Hindlimb muscle (tissue), 1 donor: ENCODE measurements at places on chromosomes 13 and 19.

GRCh38 chr19:5251096-5252065 is 89.2 kb downstream of the PTPRS start:
- DNase-seq = no peak

GRCh38 chr13:97310809-97311436 is 88.8 kb downstream of the MBNL2 start:
- DNase-seq = no peak

DNA sequence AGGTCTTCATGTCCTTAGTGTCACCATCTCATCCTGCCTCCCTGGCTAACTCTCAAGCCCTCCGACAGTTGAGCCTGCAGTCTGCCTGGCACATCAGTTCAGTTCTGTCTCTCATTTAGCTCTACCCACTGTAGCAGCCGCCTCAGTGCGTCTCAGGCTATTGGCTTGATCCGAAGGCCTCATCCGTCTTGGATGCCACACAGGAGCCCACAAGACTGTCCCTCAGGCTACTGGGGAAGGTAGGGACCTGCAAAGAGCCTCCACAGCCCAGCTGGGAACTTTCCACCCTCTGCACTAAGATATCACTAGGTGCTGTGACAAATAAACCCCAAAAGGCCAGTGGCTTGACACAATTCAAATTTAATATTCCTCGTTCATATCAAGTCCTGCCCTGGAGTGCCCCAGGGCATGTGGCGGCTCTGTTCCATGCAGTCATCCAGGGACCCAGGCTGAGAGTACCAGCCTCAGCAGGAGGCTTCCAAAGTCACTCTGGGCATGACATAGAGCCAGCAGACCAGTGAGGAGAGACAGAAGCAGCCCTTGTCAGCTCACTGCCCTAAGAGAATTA is 5.7 kb downstream of the VSTM2B start:
- DNase-seq = no peak

GRCh38 chr13:39836038-39836437 is 180.6 kb downstream of the COG6 start:
- DNase-seq = no peak

DNA sequence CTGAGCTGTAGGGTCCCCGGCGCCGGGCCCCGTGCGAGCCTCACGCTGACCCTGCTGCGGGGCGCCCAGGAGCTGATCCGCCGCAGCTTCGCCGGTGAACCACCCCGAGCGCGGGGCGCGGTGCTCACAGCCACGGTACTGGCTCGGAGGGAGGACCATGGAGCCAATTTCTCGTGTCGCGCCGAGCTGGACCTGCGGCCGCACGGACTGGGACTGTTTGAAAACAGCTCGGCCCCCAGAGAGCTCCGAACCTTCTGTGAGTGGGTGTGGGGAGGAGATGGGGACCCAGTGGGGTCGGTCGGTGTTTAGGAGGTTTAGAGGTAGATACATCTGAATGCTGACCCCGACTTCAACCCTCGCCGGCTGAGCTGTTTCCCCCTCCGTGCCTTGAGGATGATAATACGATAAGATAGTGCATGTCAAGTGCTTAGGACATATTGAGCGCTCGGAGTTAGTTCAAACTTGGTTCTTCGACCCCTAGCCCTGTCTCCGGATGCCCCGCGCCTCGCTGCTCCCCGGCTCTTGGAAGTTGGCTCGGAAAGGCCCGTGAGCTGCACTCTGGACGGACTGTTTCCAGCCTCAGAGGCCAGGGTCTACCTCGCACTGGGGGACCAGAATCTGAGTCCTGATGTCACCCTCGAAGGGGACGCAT is 1.9 kb downstream of the ICAM5 start:
- DNase-seq = no peak

- DNase-seq = no peak
These were observed 59.2 kb downstream of the STK24 start for GRCh38 chr13:98517576-98518310.

DNA sequence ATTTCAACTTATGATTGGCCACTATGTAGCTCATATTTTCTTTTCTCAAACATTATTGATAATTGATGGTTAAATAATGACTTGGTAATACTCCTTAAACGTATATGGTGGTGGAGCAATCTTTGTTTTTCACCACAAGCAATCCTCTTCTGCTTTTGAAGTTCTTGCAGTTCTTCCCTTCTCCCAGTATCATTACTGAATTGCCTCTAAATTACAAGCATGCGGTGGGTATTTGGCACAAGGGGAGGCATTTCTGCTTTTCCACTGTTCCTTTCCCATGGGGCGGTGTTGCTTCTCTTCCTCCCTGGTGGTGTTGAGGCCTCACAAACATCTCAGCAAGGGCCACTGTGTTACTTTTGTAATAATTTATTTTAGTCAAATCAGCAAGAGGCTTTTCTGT is 234.4 kb upstream of the RXFP2 start:
- DNase-seq = no peak

DNA sequence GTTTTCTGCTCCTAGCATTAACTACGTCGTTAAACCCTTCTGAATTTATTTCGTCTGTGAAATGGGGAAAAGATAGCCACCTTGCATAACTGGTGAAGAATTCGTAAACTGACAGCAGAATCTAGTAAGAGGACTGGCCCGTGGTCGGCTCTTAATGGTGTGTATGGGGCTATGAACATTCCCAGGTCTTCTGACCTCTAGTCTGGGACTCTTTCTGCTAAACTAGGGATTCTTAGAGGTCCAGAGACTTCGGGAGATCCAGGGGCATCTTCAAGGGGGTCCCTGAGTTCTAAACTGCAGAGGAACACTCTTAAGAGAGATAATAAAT is 231.1 kb upstream of the SERP2 start:
- no peak for DNase-seq

GRCh38 chr19:47991191-47991808 is 670 bp downstream of the BSPH1 start:
- no peak for DNase-seq

DNA sequence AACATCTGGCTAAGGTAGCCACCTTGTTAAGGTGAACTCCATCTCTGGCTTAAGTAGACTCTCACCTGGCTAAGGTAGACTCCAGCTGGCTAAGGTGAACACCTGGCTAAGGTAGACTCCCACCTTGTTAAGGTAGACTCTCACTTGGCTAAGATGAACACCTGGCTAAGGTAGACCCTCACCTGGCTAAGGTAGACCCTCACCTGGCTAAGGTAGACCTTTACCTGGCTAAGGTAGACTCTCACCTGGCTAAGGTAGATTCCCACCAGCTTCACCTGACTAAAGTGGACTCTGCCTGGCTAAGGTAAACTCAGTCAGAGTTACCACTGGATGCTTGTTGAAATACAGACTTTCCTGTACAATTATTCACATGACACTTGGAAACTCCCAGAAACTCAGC is 23.6 kb downstream of the PIN1 start:
- DNase-seq = no peak

GRCh38 chr13:32629313-32629712 is 43.1 kb downstream of the PDS5B start:
- no peak for DNase-seq

DNA sequence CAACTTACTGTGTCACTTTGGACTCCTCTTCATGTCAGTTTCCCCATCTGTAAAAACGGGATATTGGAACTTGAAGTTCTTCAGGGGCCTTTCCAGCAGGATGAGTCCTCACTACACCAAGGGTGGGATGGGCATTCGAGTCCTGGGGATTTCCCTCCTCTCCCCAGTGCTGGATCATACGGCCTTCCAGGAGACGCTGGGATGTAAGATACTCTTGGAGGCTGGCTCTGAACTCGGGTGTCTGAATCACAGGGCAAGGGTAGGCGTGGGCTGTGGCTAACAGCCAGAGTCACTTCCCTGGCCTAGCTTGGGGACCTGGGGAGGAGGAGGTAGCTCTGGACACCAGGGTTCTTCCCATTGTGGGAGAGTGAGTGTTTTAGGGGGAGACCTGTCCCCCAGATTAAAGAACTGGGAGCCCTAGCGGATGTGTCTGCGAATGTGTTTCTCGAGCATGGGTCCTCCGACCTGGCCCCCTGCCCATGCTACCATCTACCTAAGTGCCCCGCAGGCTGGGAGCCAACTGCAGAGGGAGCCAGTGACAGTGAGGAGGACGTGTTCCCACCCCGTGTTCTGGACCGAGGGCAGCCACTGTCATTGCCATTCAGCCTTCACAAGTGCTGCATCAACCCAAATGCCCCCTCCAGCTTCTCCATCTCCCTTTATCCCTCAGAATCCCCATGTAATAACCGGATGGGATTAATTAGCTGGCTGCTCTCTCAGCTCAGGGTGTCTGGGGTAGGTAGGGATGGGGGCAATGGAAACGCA is 2.4 kb upstream of the CYTH2 start:
- DNase-seq = no peak

GRCh38 chr19:1113986-1114483 is 10.2 kb downstream of the GPX4 start:
- DNase-seq = no peak

DNA sequence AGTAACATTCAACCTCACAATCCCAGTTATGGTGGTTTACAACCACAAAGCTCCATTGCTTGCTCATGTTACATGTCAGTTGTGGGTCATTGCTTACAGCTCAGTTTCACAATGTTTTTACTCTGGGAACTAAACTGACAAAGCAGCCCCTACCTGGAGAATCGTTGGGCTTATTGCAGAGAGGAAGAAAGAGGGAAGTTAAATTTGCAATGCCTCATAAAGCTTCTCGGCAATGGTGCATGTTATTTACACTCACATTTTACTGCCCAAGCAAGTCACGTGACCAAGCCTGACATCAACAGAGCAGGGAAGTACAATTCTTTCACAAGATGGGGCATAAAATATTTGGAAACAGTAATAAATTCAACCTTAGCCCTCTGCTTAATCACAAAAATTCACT is 441.6 kb downstream of the TDRD3 start:
- DNase-seq = no peak

DNA sequence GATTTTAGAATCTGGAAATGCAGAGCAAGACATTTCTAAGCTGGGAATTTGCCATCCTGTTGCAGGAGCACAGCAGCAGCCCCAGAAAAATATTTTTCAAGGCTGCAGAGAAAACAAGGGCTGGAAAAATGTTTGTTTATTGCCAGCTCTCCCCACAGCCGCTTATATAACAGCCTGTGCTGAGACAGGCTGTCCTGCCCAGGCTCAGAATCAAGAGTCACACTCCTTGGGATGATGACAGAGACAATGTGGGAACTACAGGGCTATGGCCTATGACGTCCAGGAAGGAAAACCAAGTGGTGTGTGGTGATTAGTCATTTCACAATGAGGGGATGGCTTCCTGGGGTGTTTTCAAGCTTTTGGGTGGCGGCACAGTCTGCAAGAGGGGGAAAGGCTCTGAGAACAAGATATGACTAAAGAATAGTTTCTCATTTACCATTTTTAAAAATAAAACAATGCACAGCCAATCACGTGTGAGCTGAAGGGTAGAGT is 136.3 kb upstream of the SERP2 start:
- peak; percentile 68 for DNase-seq

GRCh38 chr13:80413611-80414010 is 72.7 kb upstream of the SPRY2 start:
- no peak for DNase-seq

DNA sequence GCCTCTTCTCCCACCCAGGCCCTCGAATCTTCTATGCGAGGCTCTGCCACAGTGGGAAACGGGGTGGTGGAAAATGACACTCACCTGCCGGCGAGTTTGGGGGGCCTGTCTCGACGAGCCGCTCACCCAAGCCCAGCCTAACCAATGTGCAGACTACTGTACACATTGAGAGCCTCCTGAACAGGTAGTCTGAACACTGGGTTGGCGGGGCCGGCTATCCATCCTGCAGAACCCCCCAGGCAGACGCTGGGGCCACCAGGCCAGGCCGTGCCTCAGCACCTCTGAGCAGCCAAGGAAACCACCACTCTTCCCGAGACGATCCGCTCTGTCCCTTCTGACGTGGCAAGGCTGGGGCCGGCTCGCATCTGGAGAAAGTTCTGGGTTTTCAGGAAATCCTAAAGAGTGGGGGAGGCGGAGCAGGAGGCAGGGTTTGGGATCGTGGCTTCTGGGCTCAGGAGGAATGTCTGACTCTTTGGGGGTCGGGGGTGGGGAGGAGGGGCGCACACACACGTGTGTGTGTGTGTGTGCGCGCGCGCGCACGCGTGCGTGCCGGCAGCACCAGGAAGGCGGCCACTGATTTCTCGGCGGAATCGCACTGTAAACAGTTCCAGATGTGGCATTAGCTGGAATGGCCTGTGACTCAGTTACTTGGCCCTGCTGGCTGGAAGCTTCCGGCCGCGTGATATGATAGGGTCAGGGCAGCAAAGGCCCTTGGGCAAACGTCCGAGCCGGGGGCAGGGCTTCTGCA is 18.5 kb downstream of the TMED1 start:
- DNase-seq = peak; percentile 90

DNA sequence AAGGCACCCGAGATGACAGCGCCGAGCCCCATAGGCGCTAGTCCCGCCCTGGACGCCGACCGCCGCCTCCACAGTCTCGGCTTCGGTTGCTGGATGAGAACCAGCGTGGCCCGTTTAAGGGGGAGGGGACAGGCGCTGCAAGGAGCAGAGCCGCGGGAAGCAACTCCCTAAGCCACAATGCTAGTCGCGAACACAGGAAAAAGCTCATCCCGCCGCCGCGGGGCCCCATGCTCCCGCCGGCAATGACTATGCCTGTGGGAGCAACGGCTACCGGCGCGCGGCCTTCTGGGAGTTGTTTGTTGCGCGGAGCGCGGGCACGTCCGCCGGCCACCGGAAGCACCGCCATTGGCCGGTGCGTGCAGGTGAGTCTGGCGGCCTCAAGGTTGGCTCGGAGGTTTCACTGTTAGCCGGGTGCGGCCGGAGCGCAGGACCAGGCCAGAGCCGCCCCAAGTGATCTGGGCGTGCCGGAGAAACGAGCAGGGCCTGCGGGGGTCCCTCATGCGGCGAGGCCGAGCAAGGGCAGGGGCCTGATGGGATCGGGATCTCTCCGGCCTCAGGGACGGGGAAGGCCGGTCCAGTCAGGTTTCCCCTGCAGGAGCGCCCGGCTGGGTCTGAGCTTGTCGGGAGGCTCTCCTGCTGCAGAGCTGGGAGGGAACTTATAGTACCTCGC is at the start of gene ZNF544:
TSS of gene ZNF544 (plus strand) at position 330 of the 670 bp plus-strand sequence. CDS start 15,110 bp downstream, outside the sequence.
- DNase-seq = peak; percentile 69

DNA sequence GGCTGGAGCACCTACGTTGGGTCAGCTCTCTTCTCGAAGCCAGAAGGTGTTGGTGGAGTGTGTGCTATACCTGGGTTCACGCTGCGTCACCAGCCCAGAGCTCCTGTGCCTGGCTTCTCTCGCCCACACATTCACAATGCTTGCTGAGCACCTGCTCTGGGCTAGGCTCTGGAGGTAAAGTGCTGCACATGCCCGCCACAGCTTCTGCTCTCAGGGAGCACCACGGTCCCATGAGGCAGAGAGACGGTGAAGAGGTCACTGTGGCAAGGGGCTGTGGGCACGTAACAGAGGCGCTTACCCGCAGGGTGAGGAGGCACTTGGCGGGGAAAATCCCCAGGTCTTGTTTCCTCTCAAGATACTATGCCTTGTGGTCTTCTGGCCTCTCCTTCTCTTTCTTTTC is 174.2 kb downstream of the TEX29 start:
- DNase-seq = no peak
